ENCODE measurements at places on chromosomes 5 and 9.

- H3K27ac ChIP-seq, result peak overlapping the region; percentile 81
- H3K4me1 ChIP-seq, result peaks cover 28% of the 10 kb centered on the region
- peak; percentile 28 for DNase-seq
- peak overlapping the region; percentile 92 for H3K4me3 ChIP-seq
Measured at GRCh38 chr9:34988218-34989002, 1.1 kb upstream of the DNAJB5 start.

DNA sequence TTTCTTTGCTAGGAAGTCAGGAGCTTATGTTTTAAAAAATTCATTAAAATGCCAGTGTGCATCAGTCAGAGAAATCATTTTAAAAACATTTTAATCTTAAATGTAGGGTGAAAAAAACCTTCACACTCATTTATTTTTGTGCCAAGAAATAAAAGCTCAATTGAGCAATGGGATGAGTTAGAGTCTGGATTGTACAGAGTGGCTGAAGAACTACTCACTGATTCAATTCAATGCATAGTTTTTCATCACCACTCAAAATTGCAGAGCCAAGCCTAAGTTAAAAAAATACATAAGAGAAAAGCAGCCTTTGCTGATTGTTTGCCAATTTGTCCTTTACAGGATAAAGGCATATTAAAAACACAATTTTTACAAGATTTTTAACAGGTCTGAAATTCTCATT, 168.2 kb upstream of the DMRTA1 start:
- H3K36me3 ChIP-seq, result no peaks in the 10 kb centered on the region
- no peak for DNase-seq
- H3K27ac ChIP-seq, result no peak overlapping the region
- no peak overlapping the region for H3K4me3 ChIP-seq
- H3K27me3 ChIP-seq, result no peaks in the 10 kb centered on the region

- no peak for DNase-seq
- peak overlapping the region; percentile 95 for H3K27ac ChIP-seq
- H3K4me3 ChIP-seq, result peak overlapping the region; percentile 15
- peaks cover 100% of the 10 kb centered on the region for H3K36me3 ChIP-seq
- no peaks in the 10 kb centered on the region for H3K27me3 ChIP-seq
Measured at GRCh38 chr5:134139891-134140469, 25.5 kb downstream of the TCF7 start.

DNA sequence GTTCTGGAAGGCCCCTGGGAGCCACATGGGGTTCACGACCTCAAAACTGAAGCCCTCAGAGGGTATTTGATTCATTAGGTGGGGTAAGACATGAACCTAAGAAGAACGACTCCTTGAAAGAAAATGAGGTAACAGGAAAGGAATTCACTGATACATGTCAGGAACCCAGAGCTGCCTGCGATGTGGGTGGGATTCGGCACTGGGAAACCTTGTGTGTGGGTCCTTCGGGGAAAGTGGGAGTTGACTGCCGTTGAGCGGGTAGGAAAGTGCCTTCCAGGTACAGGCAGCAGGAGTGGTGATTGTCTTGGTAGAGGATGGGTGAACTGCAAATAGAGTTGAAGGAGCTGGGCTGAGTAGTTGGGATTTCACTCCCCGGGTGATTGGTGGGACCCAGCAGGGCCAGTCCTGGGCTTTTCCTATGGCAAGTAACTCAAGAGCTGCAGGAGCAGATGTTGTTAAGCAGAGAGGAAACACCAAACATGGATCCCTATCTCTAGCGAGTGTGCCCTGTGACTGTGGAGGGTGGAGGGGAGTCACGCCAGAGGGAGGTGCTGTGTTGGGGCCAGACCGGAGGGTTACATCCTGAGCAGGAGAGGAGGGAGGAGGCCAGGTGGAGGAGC, 30.8 kb downstream of the ANKRD33B start:
- H3K4me3 ChIP-seq, result peak overlapping the region; percentile 49
- DNase-seq, result no peak
- H3K36me3 ChIP-seq, result peaks cover 9% of the 10 kb centered on the region
- peak overlapping the region; percentile 9 for H3K27ac ChIP-seq

- no peaks in the 10 kb centered on the region for H3K4me1 ChIP-seq
- H3K36me3 ChIP-seq, result no peaks in the 10 kb centered on the region
- H3K27me3 ChIP-seq, result peaks cover 8% of the 10 kb centered on the region
- H3K4me3 ChIP-seq, result no peak overlapping the region
- no peak for DNase-seq
Measured at GRCh38 chr5:179504600-179505396, 45.6 kb upstream of the RUFY1 start.

DNA sequence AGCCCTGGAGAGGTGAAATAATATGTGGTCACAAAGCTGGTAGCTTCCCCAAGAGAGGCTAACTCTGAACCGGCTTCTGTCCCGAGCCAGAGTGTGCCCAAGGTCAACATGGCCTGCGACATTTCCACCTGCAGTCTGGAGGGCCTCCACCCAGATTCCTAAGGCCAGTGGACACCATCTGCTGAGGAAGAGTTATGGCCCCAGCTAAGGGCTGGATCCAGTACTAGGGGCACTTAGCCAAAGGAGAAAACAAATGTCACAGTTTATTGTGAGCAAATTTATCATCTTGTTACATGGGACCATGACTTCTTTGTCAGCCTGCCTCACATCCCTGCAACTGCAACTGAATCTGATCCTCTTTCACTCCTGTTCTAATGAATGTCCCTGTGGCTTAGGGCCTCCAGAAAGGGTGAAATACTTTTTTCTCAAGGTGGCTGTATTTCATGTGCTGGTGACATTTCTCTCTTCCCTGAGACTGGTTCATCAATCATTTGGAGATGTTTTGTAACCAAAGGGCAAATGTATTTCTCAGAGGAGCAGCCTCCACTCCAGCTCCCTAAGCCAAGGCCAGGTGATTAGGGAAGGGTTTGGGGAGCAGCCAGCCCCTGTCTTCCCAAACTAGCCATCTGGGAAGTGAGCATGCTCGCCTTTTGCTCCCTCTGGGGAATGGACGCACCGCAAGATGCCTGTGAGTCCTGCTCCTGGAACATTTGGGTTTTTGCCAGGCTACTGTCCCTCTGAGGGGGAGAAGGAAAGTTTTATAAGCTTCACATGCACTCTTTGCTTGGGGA, 148.3 kb downstream of the CMYA5 start:
- no peak overlapping the region for H3K27ac ChIP-seq
- H3K4me1 ChIP-seq, result no peaks in the 10 kb centered on the region
- peaks cover 13% of the 10 kb centered on the region for H3K27me3 ChIP-seq

GRCh38 chr5:125317536-125317995, 571.1 kb upstream of the ZNF608 start:
- no peak overlapping the region for H3K27ac ChIP-seq
- no peaks in the 10 kb centered on the region for H3K4me1 ChIP-seq
- no peak for DNase-seq
- H3K36me3 ChIP-seq, result no peaks in the 10 kb centered on the region

- H3K27ac ChIP-seq, result no peak overlapping the region
- no peaks in the 10 kb centered on the region for H3K36me3 ChIP-seq
- peaks cover 3% of the 10 kb centered on the region for H3K4me1 ChIP-seq
- DNase-seq, result no peak
Measured at GRCh38 chr5:155136216-155136850, 122.8 kb downstream of the KIF4B start.

GRCh38 chr9:18825656-18826170, 207.3 kb downstream of the SAXO1 start:
- H3K36me3 ChIP-seq, result no peaks in the 10 kb centered on the region
- no peak overlapping the region for H3K27ac ChIP-seq

- H3K36me3 ChIP-seq, result no peaks in the 10 kb centered on the region
- H3K4me3 ChIP-seq, result no peak overlapping the region
- H3K4me1 ChIP-seq, result no peaks in the 10 kb centered on the region
- H3K27me3 ChIP-seq, result peaks cover 6% of the 10 kb centered on the region
- no peak for DNase-seq
Measured at GRCh38 chr9:71504636-71505035, 263.7 kb downstream of the CEMIP2 start.

GRCh38 chr5:109898269-109899162, 208.8 kb downstream of the MAN2A1 start:
- H3K36me3 ChIP-seq, result no peaks in the 10 kb centered on the region
- no peaks in the 10 kb centered on the region for H3K4me1 ChIP-seq
- H3K4me3 ChIP-seq, result no peak overlapping the region
- DNase-seq, result no peak

- H3K4me3 ChIP-seq, result peak overlapping the region; percentile 86
- no peak for DNase-seq
- H3K36me3 ChIP-seq, result peaks cover 32% of the 10 kb centered on the region
- H3K4me1 ChIP-seq, result peaks cover 34% of the 10 kb centered on the region
Measured at GRCh38 chr9:89317282-89317681, 1.0 kb upstream of the SECISBP2 start.

DNA sequence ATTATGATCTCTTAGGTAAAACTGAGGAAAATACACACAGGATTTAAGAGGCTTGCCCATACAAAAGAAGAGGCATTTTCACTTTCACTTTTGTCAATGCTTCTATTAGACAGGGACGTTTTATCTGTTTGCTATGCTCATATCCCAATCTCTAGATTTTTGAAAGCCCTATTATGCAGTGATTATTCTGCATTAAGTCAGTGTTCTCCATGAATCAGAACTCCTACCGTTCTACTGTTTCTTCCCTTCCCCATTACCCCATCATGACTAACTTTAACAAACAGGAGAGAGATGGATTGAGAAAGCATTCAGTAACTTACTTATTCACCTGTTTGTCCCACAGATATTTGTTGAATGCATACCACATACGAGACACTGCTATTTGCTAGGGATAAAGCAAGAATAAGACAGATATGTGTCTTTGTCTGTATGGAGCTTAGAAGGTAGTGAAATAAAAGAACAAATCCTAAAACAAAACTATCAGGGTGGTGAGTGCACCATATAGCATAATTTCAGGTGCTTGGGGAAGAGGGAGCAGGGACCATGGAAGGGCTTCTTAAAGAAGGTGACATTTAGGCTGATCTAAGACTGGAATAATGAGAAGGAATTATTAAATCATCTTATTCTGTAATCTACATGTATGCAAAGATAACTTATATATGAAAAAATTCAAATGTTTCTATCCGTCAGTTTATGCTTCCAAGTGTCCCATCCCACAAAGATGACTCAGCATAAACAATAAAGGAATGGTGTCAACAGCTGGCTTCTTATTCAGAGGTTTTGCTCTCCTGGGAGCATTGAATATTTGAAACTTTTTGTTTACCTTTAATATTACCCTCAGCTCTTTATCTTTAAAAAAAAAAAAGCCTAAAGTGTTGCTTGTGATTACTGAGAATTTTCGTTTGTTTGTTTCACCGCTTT, 328.1 kb downstream of the HINT1 start:
- H3K4me1 ChIP-seq, result peaks cover 8% of the 10 kb centered on the region
- H3K4me3 ChIP-seq, result peak overlapping the region; percentile 87
- peak overlapping the region; percentile 51 for H3K27ac ChIP-seq
- H3K27me3 ChIP-seq, result no peaks in the 10 kb centered on the region

All from effector memory CD8-positive, alpha-beta T cell (primary cell).